ENCODE measurements at places on chromosomes 1 and 21. TPM values are rescaled to one million over a fixed set of nuclear protein-coding genes. Genes with fewer than 3 reads are reported as not detected.

PRDM15 gene
- 3.6 TPM for total RNA-seq

ADAMTS5 gene
- total RNA-seq: not detected

OR2T29 gene
- not detected for total RNA-seq

GRHL3 gene
- 0.92 TPM for total RNA-seq

COL6A1 gene
- total RNA-seq: 23.1 TPM
